A172 (cell line): ENCODE measurements at places on chromosomes 5 and 9. TPM values are rescaled to one million over a fixed set of nuclear protein-coding genes. Genes with fewer than 3 reads are reported as not detected.
A peak's percentile ranks its signal among the peaks of the same experiment; 100 is the strongest.

The NRG2 gene
- 2.5 and 3.5 TPM in 2 replicates for total RNA-seq

GRCh38 chr9:121698627-121699570, 47.5 kb downstream of the DAB2IP start:
- peak; percentile 50 for DNase-seq

- no peak for DNase-seq
Observed at GRCh38 chr9:35406183-35406959, 83.5 kb upstream of the RUSC2 start.

DNA sequence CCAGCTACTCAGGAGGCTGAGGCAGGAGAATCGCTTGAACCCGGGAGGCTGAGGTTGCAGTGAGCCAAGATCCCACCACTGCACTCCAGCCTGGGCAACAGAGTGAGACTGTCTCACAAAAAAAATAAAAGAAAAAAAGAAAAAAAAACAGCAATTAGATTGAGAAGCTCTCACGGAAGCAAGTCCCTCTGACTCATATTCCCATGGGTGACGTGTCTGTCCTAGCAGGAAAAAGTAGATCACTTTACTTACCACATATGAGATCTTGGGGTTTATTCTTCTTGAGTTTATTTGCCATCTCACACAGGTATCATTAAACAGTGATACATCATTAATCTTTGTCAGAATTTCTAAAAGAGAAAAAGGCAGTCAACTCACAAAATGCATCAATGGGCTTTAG, 62.6 kb downstream of the SUSD1 start:
- DNase-seq = peak; percentile 88

DNA sequence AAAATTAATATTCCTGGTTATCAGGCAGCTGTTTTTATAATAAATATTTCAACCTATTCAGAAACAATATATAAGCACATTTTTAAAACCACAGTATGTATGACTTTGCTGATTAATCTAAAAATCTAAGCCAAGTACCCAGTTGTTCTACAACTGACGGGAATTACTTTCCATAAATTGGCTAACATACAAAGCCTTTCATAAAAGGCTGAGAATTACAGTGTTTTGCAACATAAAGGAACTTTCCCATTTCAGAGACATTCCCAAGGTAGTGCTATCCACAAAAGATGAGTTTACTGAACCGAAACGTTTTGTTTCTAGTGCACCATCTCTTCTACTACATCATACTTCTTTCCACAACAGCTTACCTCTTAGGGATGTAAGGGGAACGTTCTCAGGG, 7.2 kb downstream of the RNF145 start:
- no peak for DNase-seq
